ENCODE measurements at places on chromosomes 12 and 14. TPM values are rescaled to one million over a fixed set of nuclear protein-coding genes. Genes with fewer than 3 reads are reported as not detected.

Gene SMIM41
- not detected for total RNA-seq

Gene FAM90A1
- not detected for total RNA-seq

Gene SLC17A8
- not detected for total RNA-seq

Gene CYP46A1
- total RNA-seq: 0.59 TPM

Gene PIANP
- total RNA-seq: not detected

Gene ARMH4
- 14.1 TPM for total RNA-seq

Gene FGF23
- total RNA-seq: not detected

Gene POTEG
- total RNA-seq: 0.36 TPM

Gene PPM1H
- 13.4 TPM for total RNA-seq

Gene PLA2G1B
- not detected for total RNA-seq

Gene CNTN1
- 0.29 TPM for total RNA-seq

Gene SMAGP
- total RNA-seq: 13.6 TPM

Gene CCDC38
- total RNA-seq: under 0.01 TPM

Gene ACOT4
- 1.8 TPM for total RNA-seq
